Activated T-cell treated with anti-CD3 and anti-CD28 coated beads for 48 hours (primary cell): ENCODE measurements at places on chromosomes 1 and 21.

- peak; percentile 84 for DNase-seq
These were observed at the start of gene CLSTN1 for GRCh38 chr1:9823943-9824701. Gene CLSTN1 (minus strand): TSS chr1:9823965. CDS start chr1:9823733, 232 bp downstream.

- peak; percentile 69 for DNase-seq
These were observed 12.0 kb upstream of the RHBG start for GRCh38 chr1:156356875-156357534.

GRCh38 chr1:237228421-237228820 lies 186.4 kb downstream of the RYR2 start:
- no peak for DNase-seq

DNA sequence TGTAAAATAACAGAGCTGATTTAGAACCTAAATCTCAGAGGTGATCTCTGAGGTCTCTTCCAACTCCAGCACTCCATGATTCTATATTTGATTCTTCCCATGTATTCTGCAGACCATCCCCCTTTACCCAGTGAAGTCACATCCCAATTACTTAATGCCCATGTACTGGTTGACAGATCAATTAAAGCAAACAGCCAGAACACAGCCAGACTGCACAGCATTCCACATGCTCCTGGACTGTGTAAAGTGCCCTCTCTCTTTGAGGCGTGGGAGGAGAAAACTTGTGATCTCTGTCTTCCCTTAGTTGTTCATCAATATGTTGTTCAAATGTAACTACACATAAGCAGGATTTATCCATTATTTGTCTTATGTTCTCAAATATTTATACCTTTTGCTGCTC lies 18.1 kb downstream of the NOS1AP start:
- DNase-seq, result no peak

- DNase-seq, result no peak
These were observed 2.4 kb upstream of the CEP350 start for GRCh38 chr1:179952186-179952585.

DNA sequence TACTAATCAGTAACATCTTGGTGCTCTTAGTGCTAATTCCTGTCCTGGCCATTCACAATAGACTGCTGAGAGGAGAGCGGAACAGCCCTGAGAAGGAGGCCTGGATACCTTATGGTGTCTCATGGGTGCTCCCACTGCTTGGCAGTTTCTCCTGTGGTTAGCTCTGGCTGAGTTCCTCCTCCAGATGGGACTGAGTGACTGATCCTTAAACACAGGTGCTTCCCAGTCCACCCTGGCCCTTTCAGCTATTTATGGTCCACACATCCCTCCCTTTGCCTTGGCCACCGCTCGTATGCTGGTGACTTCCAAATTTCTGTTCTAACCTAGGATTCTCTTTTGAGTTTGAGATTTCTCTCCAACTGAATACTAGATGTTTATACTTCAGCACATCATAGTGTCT lies 157.0 kb upstream of the CACNA1E start:
- no peak for DNase-seq

- DNase-seq, result no peak
These were observed 27.6 kb downstream of the WNT4 start for GRCh38 chr1:22115286-22115685.
